AG04449 (cell line): ENCODE measurements at places on chromosomes 2 and 18.

DNA sequence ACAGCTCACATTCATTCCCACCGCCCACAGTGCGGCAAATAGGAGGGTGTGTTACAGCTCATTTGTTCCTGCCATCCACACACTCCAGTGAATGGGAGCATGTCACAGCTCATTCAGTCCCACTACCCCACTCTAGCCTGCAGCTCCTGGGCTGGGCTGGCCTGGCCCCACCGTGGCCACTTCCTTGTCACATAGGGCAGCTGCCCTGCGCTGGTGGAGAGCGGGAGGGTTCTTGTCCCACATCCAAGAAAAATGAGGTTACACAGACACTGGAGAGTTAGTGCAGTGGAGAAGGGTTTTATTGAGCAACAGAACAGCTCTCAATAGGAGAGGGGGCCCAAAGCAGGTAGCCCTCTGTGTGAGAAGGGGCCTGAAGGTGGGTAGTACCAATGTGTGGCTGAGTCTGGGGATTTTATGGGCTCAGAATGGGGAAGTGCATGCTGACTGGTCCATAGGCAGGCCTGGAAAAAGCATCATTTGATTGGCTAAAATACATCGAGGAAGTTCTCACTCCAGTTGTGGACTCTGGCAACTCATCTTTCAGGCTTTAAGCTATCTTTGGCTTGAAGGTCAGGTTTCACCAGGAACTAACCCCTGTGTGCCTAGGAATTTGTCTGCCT lies 249.7 kb downstream of the ETAA1 start:
- no peak for DNase-seq

DNA sequence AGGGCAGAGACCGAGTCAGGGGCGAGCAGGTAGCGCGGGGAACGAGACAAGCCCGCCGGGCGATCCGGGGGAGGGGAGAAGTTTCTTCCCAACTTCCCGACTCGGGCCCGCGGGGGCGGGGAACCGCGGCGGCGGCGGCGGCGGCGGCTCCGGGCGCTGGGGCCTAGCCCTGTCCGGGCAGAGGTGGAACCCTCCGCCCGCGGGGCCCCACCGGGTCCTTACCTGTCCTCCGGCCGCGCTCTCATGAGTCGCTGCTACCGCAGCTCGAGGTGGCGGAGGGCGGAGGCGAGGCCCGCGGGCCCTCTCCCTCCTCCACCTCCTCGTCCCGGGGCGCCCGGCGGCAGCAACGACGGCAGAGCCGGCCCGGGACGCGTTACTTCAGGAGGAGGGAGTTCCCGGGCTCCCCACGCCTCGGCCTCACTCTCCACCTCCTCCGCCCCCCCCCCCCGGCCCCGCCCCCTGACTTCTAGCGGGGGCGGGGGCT lies at the start of gene YES1:
Gene YES1, minus strand, starts transcription at position 351 of the 484 bp plus-strand sequence. CDS start 55,415 bp downstream, outside the sequence.
- no peak for DNase-seq

- DNase-seq = peak; percentile 67
Observed at GRCh38 chr18:49249521-49249920, 210.9 kb downstream of the DYM start.

DNA sequence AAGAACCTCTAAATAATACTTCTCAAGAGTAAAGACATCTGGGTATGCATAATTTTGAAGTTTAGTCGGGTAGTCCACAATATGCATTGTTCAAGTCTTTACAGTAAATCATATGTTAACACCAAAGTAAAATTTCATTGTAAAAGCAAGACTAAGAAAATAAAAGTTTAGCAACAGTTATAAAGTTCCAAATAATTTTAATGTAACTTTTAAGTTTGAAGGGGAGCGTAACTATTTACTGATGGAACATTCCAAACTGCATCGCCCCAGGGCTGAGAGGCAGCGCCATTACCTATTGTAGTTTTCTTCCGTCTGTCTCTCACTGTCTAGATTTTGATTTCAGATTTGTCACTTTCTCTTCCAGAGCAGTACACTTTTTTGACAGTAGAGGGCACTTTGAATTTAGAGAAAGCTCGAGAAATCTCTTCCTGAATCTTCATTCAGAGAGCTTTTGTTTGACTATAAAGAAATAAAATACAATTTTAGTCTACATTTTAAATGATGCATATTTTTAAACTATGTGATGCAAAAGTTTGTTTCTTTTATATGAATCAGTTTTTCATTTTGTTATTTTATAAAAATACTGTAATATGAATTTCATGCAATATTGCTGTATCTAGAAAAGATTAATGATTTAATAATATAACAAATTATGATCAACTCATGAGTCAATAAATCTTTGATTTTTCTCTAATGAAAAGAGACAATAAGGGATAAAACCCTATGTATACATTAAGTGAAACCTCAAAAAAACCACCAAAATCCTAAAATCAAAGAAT lies 389.8 kb downstream of the FIGN start:
- no peak for DNase-seq

GRCh38 chr2:150295544-150295943 lies 191.9 kb downstream of the RND3 start:
- no peak for DNase-seq

DNA sequence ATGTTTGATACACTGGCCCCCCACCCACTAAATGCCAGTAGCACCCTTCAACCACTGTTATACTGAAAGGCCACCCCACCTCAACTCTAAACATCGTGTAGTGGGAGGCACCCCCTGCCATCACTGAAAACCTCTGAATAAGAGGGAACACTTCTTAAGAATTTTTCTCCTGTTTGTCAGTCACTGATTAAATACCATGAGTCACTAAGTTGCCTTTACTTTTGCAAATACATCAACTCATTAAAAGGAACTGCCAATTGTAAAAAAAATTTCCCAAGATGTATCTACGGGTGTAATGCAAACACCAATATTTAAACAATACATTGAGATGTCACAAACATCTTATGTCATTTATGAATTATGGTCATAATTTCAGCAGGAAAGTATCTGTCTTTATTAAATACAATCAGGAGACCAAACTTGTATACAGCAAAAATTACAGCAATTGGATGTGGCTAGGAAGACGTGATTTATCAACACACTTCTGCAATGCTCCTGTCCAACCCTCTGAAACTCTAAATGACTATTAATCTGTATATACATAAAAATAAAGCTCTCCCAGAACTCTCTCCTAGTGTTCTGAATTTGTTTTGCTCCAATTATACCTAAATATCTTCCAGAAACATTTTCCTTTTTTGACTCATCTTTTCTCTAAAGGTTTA lies 144.1 kb upstream of the STK17B start:
- DNase-seq = no peak

GRCh38 chr18:79798346-79798998 lies 734 bp downstream of the KCNG2 start:
- no peak for DNase-seq

DNA sequence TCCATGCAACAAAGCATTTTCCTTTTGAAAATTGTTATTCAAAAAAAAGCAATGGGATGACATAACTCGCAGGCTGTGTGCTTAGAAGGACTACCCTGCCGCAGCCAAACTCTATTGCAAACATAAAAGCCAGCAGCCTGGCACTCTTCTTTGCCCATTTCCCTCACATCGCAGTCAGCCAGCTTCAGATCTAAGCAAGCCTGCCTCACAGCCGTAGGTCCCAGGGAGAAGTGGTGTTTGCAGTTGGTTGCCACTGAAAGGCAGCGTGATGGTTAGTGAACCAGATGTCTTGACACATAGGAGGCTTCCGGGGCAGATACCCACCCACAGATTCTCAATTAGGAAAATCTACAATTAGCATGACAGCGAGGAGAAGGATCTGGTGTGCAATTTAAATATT lies 655.2 kb downstream of the RNF144A start:
- DNase-seq = no peak

DNA sequence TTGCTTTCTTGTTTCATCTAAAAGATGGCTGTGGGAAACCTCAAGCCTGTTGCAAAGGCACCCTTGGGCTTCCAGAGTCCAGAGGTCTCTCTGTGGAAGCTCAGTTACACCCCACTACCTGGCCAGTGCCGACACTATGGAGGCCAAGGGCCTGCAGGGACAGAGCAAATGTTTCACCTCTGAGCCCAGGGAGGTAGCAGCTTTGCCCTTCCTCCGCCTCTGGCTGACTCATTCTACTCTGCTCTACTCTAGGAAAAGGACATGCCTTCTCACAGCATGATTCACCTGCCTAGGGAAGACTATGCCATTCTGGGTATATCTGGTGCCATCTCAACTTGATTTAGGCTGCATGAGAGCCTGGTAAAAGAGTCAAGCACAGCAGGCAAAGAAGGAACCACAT lies 12.2 kb downstream of the MYOM1 start:
- DNase-seq = no peak

- no peak for DNase-seq
Observed at GRCh38 chr2:96687266-96687665, 44.7 kb downstream of the FER1L5 start.

- no peak for DNase-seq
Observed at GRCh38 chr18:71287268-71287667, 998.4 kb downstream of the SOCS6 start.

- DNase-seq = peak; percentile 4
Observed at GRCh38 chr2:26530696-26531095, 52.8 kb upstream of the OTOF start.

GRCh38 chr2:8564475-8564874 lies 117.4 kb upstream of the ID2 start:
- no peak for DNase-seq

- DNase-seq = no peak
Observed at GRCh38 chr2:184463102-184463865, 135.0 kb upstream of the ZNF804A start.
